Stimulated activated CD8-positive, alpha-beta memory T cell treated with anti-CD3 and anti-CD28 coated beads, Interleukin-7, amount 100 ng/mL, for 1 hour (primary cell): ENCODE measurements at places on chromosomes 5 and 9.

DNA sequence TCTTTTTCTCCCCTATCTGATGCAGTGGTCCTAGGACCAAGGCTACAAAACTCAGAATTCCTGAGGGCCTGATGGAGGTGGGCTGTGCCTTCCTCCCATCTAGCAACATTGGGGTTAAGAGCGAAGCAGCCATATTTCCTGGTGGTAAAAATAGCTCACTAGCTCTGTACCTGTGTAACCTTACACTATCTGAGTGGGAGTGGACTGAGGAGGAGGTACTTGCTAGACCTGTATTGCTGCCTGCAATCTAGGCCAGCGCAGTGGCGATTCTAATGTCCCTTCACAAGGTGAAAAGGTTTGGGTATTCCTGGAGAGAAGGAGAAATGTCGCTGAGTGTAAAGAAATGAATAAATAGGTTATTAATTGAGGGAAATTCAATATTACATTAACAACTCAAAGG is 80.2 kb upstream of the LIFR start:
- DNase-seq = no peak

DNA sequence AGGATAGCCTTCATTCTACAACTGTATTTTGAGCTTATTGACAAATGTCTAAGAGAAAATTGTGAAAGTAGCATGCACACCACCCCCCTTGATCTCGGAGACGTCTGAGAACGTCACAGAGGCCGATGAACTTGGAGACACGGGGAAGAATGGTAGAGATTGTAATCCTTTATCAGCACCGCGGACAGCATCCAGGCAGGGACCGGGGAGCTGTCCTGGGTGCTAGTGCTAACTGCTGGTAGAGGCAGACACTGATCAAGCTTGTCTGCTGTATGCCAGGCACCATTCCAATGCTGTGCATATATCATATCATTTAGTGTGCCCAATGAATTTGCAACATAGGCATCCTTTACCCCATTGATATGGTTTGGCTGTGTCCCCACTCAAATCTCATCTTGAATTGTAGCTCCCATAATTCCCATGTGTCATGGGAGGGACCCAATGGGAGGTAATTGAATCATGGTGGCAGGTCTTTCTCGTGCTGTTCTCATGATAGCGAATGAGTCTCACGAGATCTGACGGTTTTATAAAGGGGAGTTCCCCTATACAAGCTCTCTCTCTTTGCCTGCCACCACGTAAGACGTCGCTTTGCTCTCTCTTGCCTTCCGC is 98.8 kb downstream of the LHX2 start:
- DNase-seq = peak; percentile 8

GRCh38 chr5:72615061-72615460 is 107.9 kb upstream of the ZNF366 start:
- no peak for DNase-seq

- DNase-seq = no peak
Measured at GRCh38 chr5:38329132-38329715, 70.9 kb downstream of the EGFLAM start.

GRCh38 chr5:128706269-128706668 is 168.2 kb upstream of the FBN2 start:
- no peak for DNase-seq

- DNase-seq = no peak
Measured at GRCh38 chr5:163658702-163659567, 153.5 kb downstream of the MAT2B start.

- DNase-seq = no peak
Measured at GRCh38 chr9:101677861-101678260, 60.6 kb downstream of the GRIN3A start.

GRCh38 chr5:151150471-151151262 is 6.9 kb downstream of the ANXA6 start:
- peak; percentile 44 for DNase-seq

DNA sequence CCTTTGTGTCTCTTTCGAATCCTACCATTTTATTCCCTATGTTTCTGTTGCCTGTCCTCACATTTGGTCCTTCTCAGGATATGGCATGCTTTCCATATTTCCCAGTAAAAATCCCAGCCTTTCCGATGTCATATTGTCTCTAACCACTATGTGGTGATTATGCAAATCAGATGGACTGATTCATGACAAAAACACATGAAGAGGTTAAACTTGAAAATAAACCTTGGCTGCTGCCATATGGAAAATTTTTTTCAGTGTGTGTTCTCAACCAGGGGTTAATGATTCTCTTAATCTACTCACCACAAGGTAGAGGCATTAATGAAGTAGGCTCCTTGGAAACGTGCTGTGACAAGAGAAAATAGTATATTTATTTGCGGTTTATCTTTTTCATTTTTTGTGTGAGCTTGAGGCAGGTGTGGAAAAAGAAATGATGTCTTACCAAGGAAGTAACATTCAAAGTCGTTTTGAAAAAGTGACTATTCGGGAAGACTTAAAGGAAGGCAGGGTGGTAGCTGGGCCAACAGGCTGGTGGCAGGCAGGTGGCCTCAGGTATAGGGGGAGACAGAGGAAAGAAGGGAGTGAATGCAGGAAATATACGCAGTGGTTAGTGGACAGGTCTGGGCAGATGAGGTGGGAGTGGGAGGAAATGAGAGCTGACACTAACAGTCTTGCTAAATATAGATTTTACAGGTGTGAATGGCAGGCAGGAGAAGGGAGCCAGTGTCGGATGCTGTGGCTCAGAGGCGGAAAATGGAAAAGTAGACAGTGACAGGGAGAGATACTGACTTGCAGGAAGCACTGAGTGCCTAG is 46.2 kb downstream of the DMRT2 start:
- no peak for DNase-seq

- DNase-seq = no peak
Measured at GRCh38 chr5:17396247-17396646, 101.8 kb upstream of the TAF11L2 start.

- no peak for DNase-seq
Measured at GRCh38 chr9:128008171-128008570, 27.4 kb upstream of the EEIG1 start.

DNA sequence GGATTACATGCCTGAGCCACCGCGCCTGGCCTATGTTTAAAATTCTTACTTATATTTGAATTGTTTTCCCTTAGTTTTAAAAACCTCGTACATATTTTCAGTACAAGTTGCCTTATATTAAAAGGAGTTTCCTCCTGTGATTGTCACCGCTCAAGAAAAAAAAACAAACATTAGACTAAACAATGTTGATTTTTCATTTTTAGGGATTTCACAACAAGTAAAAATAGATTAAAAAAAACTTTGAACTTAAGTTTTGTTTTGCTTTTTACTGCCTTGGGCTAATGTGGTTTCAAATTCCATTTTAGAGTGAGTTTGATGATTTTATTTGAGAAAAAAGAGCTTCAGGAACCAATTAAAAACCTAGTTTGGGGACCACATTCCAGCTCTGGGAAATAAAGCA is 1196.6 kb upstream of the CDH18 start:
- no peak for DNase-seq

DNA sequence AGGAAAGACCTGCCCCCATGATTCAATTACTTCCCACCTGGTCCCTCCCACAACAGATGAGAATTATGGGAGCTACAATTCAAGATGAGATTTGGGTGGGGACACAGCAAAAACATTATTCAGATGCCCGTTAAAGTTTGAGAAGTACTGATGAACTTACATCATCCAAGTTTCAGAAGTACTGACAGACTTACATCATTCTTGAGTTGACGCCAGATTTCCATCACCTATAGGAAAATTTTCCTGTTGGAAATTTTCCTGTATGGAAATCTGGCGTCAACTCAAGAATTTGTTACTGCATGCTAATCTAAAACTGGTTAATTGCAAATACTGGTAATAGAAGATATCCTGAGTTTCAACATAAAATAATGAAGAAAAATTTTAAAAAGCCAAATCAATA is 975.9 kb downstream of the MAT2B start:
- no peak for DNase-seq

- DNase-seq = no peak
Measured at GRCh38 chr5:1037123-1037670, 28.6 kb downstream of the NKD2 start.

DNA sequence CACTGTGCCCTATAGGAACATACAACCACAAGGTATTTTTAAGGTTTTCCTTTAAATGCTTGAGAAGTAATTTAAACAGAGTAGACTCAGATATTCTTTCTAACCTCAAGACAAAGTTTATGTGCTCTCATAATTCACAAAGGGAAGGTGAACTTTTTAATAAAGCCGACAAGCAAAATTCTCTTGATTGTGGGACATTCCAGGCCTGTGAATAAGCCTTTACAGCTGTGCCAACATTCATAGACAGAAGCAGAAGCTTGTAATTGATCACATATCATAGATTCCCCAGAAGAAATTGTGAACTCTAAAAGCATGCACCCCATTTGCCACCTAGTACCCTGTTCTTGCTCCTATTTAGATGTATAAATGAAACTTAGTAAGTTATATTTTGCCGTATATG is 1107.8 kb upstream of the SEMA6A start:
- no peak for DNase-seq

DNA sequence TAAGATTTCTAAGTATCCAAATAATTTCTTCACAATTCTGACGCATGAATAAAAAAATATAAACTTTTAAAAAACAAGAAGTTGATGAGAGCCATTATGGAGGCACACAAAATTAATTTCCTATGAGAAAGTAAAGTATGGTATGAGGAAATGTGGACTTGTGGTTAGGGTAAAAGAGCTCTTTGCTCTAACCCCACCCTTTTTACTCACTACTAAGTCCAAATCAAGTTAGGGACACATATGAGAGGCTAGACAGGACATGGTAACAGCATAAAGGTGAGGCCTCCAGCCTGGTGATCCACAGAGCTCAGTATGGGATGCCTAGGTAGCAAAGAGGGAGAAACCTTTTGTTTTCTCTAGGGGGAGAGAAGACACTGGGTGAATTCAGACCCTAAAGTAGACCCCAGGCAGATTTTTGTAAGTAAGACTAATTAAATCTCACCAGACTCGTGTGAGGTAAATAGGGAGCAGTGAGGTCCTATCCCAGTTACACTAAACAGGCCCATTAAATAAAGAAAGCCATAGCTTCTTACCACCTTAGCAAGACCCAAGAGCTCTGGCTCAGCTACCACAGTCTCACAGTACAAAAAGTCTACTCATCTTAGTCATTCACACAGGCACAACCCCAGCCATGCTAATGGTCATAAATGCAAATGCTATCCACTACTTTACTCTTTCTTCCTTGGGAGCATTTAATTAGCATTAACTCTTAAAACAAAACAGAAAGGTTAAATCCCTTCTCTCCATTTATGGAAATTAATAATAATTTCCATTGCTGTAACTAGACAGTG is 42.6 kb downstream of the MLLT3 start:
- no peak for DNase-seq

DNA sequence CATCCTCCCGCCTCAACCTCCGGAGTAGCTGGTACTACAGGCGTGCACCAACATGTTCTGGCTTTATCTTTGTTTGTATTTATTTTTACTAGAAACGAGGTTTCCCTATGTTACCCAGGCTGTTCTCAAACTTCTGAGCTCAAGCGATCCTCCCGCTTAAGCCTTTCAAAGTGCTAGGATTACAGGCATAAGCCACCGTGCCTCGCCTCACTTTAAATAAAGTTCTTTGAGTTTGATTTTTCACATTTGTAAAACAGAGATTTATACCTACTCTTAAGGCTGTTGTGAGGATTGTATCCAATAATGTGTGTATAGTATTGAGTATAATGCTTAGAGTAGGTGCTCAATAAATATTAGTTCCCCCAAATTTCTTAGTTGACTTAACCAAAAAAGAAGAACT is 75.7 kb downstream of the MEF2C start:
- DNase-seq = no peak

GRCh38 chr5:90934091-90934719 is 375.6 kb downstream of the ADGRV1 start:
- DNase-seq = no peak

- DNase-seq = no peak
Measured at GRCh38 chr5:150164211-150164980, 2.2 kb upstream of the CDX1 start.

DNA sequence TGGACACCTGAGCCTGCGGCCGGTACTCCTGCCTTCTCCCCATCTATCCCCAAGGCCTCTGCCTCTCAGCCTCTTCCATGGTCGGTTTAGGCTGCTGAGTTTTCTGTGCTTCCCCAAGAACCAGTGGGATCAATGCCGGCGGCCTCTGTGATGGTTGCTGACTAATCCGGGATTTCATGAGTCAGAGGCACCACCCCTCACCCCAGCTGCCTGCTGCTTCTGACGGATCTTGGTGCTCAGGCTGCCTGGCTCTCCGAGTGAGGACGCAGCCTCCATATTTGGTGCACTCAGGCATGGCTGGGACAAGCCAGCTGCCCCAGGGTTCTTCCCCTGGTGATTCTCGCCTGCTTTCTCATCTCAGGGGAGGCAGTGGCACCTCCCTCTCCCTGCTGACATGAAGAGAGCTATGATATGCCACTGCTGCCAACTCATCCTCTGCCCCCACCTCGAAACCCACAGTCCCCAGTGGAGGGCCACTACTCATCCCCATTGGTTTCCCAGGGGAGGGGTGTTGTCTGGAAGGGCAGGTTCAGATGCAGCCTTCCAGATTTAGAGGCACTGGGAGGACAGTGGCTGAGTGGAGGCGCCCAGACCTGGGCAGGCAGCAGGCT is 3.3 kb upstream of the MAN1B1 start:
- DNase-seq = no peak

DNA sequence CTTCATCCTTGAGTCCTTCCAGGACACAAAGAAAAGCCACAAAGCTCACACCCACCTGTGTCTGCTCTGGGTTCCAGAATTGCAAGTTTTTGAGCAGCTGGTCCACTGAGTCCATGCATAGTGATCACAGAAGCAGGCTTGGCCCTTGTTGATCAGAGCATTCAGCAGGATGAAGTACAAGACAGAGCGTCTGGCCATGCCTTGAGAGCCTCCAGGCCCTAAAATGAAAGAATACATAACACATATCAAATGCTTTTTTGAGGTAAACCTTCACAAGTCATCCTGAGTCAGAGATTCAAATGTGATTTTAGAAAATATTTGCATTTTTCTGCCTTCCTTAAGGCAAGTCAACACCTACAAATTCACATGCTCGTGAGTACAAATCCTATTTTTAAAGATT is 10.3 kb downstream of the C6 start:
- no peak for DNase-seq

DNA sequence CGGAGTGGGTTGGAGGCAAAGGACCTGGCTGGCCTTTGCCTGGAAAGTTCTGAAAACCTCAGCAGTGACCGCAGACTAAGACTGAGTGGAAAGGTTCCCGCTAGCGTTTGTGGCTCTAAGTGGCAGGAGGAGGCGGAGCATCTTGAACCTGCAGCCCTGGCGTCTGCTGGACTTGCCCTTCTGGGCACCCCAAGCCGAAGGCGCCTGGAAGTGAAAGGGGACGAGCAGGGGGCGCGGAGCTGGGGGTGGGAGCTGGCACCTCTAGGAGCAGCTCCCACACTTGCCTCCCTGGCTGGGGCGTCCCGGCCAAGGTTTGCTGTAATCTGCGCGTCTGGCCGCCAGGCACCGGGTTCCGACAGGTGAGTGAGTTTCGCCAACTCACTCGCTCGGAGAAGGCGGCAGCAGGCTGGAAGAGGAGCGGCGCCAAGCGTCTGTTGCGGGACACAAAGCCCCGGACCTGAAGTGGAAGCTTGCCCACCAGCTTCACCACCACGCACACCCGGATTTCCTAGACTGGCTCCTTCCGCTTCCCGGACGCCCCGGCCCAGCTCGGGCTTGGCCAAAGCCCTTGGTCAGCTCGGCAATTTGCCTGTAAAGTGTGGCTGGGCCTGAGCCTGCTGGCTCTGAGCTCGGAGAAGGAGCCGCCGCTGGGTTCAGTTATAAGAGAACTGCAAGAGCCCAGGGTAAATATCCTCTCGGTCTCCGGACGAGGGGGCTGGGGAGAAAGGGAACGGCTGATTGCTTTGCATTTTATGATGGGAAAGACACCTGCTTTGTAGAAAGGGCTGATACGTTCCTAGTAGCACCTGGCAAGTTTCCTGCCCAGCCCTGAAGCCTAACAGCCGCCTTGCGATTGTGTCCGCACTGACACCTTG is at the start of gene GNA14:
GNA14 (minus strand) TSS at position 89 of the 875 bp plus-strand sequence. CDS start 529 bp downstream, outside the sequence.
- no peak for DNase-seq

- DNase-seq = no peak
Measured at GRCh38 chr9:35406183-35406959, 83.5 kb upstream of the RUSC2 start.
